ENCODE measurements at places on chromosomes 5 and 9.

DNA sequence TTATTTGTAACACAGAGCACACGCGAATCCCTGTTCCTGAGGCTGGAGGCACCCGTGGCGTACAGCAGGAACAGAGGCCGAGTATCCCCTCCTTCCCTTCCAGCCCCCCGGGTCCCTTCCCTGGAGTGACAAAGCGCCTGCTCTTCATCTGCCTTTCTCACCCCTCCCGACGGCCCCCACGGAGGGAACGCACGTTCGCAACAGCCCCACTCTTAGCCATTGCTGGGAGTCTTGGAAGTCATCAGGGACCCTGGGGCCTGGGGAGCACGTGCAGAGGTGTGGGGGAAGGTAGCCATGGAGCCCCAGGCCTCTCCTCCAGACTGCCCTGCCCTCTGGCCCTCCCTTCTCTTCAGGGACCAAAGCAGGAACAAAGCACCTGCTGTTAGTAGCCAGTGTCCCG, 2.5 kb downstream of the AGPAT2 start:
- H3K27ac ChIP-seq: no peak overlapping the region
- no peak for DNase-seq
- H3K4me3 ChIP-seq: no peak overlapping the region
- H3K36me3 ChIP-seq: no peaks in the 10 kb centered on the region
- no peaks in the 10 kb centered on the region for H3K27me3 ChIP-seq

DNA sequence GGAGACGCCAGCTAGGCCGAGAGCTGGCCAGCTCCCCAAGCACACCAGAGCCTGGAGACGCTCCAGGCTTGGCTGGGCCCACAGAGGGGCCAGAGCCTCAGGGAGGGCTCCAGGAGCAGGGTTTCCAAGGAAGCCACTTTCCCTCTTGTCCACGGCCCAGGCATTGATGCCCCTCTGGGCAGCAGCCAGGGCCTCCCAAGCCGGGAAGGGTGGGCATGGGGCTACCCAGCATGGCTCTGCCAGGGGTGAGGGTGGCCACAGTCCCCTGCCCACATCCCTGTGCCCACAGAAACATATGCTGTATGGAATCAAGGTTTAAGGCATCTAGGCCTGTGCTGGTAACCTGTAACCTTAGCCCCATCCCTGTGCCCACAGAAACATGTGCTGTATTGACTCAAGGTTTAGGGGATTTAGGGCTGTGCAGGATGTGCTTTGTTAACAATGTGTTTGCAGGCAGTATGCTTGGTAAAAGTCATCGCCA, 1.5 kb upstream of the DPP7 start:
- H3K27me3 ChIP-seq: no peaks in the 10 kb centered on the region
- peaks cover 6% of the 10 kb centered on the region for H3K4me1 ChIP-seq
- no peak overlapping the region for H3K4me3 ChIP-seq
- no peak overlapping the region for H3K27ac ChIP-seq
- DNase-seq: no peak
- peaks cover 11% of the 10 kb centered on the region for H3K36me3 ChIP-seq

- H3K4me1 ChIP-seq: peaks cover 13% of the 10 kb centered on the region
- H3K4me3 ChIP-seq: no peak overlapping the region
- peak; percentile 22 for DNase-seq
Measured at GRCh38 chr9:627336-627970, 214.0 kb upstream of the DMRT1 start.

DNA sequence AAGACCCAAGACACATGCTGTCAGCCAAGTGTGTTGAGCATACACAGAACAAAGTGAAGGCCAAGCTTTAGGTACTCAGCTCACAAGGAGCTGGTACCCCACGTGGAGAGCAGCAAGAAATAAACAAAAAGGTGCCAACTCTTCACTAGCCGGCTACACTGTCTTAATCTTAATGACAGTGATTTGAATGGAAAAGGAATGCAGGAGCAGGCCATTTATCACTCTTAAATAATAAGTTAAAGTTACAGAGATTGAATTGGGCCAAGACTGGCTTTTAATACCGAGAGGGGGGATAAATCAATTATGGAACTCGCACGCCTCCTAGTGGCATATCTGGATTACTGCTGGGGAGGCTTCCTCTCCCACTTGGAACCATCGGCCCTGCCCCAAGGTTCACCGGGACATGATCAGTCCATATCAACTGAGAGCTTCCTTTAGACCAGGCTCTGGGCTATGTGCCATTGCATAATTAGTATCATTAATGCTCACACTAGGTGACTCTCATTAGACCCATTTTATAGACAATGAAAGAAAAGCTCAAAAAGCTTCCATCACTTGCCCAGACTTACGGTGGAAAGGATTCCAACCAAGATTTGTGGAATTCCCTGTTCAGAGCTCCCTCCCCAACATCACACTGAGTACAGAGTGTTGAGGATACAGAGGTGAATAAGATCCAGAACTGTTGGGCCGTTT, 94.0 kb downstream of the ACTL7B start:
- no peaks in the 10 kb centered on the region for H3K4me1 ChIP-seq
- H3K27me3 ChIP-seq: peaks cover 11% of the 10 kb centered on the region
- H3K4me3 ChIP-seq: no peak overlapping the region
- H3K27ac ChIP-seq: no peak overlapping the region
- no peaks in the 10 kb centered on the region for H3K36me3 ChIP-seq

DNA sequence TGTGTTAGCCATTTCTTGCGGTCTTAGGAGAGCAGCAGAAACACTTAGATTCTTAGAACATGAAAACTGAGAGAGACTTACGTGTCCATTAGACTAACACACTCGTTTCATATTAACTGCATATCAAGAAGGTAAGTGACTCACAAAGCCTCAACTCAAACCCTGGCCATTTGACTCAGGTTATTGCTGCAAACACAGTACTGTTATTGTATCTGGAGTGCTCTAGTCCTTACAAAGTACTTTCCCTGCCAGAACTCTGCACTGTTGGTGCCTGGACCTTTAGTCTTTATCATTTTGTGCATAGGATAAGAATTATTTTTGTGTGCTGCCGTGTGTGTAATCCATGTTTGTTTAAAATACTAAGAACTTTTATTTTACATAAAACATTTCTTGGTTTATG, 155.7 kb downstream of the FBXL7 start:
- no peaks in the 10 kb centered on the region for H3K36me3 ChIP-seq
- H3K27me3 ChIP-seq: no peaks in the 10 kb centered on the region
- no peak overlapping the region for H3K4me3 ChIP-seq
- no peak overlapping the region for H3K27ac ChIP-seq
- DNase-seq: no peak
- no peaks in the 10 kb centered on the region for H3K4me1 ChIP-seq

DNA sequence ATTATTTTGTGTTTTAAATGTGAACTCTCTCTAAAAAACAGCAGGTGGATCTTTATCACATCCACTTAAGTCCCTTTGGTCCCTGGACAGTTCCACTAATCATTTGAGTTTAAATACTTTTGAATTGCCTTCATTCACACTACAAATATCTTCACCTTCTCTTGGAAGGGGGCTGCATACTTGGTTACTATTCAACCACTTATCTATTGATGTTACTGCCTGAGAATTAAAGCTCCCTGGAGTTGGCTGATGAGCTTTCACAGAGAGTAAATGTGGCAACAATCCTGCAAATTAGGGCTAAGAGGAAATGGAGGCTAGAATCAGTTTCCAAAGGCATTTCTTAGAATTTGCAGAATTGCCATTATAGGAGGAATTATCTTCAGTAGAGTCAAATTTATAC, 180.4 kb downstream of the ST8SIA4 start:
- H3K27ac ChIP-seq: no peak overlapping the region
- no peaks in the 10 kb centered on the region for H3K4me1 ChIP-seq
- no peak overlapping the region for H3K4me3 ChIP-seq
- no peaks in the 10 kb centered on the region for H3K27me3 ChIP-seq
- no peak for DNase-seq

- H3K4me1 ChIP-seq: no peaks in the 10 kb centered on the region
- no peak overlapping the region for H3K4me3 ChIP-seq
- no peaks in the 10 kb centered on the region for H3K27me3 ChIP-seq
- no peaks in the 10 kb centered on the region for H3K36me3 ChIP-seq
- no peak overlapping the region for H3K27ac ChIP-seq
Measured at GRCh38 chr5:117587111-117587510, 1012.5 kb upstream of the SEMA6A start.

DNA sequence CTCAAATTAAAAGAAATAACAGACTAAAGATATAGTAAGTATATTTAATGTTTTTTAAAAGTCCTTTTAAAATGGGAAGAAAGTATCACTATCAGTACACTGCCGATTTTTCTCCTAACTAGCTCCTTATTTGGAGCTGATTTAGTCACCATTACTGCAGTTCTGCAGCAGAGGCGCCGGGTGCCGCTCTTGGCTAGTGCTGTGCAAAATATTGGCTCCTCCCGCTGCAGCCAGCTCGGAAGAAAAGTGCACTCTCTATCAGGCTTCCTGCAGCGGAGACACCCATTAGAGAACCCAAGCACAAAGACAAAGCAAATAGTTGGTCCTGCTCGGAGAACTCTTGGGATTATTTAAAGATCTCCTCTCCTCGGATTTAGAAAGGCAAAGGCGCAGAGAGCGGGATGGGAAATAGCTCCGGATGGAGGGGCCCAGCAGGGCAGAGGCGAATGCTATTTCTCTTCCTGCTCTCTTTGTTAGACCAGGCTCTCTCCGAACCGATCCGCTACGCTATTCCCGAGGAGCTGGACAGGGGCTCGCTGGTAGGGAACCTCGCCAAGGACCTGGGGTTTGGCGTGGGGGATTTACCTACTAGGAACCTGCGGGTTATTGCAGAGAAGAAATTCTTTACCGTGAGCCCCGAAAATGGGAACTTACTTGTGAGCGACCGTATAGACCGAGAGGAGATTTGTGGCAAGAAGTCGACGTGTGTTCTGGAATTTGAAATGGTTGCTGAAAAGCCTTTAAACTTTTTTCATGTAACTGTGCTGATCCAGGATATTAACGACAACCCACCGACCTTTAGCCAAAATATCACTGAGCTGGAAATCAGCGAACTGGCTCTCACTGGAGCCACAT, at the start of gene PCDHGB3:
Gene PCDHGB3 (plus strand): TSS at position 249 of the 855 bp plus-strand sequence. CDS start 153 bp downstream, at position 402.
- peak; percentile 74 for DNase-seq
- H3K27me3 ChIP-seq: no peaks in the 10 kb centered on the region
- peak within 1 kb of the TSS; percentile 49 for H3K4me3 ChIP-seq
- peaks cover 28% of the 10 kb centered on the region for H3K36me3 ChIP-seq
- H3K27ac ChIP-seq: peak within 1 kb of the TSS; percentile 52

- H3K36me3 ChIP-seq: peaks cover 23% of the 10 kb centered on the region
- H3K4me3 ChIP-seq: peak overlapping the region; percentile 69
- no peaks in the 10 kb centered on the region for H3K27me3 ChIP-seq
- peak overlapping the region; percentile 98 for H3K27ac ChIP-seq
- peaks cover 4% of the 10 kb centered on the region for H3K4me1 ChIP-seq
- no peak for DNase-seq
Measured at GRCh38 chr9:125241863-125242739, 958 bp upstream of the HSPA5 start.

GRCh38 chr9:35180801-35181200, 19.0 kb downstream of the UNC13B start:
- H3K4me3 ChIP-seq: no peak overlapping the region
- no peaks in the 10 kb centered on the region for H3K4me1 ChIP-seq
- H3K27me3 ChIP-seq: no peaks in the 10 kb centered on the region

GRCh38 chr5:66974256-66974655, 222.3 kb downstream of the CD180 start:
- peak; percentile 13 for DNase-seq
- no peaks in the 10 kb centered on the region for H3K27me3 ChIP-seq
- H3K27ac ChIP-seq: no peak overlapping the region
- no peak overlapping the region for H3K4me3 ChIP-seq

DNA sequence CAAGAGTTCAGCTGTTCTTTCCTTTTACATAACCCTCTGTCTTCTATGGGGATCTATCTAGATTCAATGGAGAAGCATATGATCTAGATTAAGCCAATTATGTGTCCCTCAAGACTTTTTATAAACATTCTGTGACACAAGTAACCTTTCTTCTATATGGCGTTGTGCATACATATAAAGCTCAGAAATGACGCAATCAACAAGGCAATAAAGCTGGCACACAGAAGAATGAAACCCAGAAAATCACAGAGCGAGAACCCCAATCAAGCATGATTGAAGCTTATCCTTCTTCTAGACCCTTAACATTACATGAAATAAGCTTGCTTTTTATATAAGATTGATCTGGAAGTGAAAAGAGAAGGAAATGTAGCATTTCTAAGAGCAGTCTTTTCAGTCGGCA, 178.9 kb downstream of the DMRTA1 start:
- H3K27ac ChIP-seq: no peak overlapping the region
- no peaks in the 10 kb centered on the region for H3K27me3 ChIP-seq
- no peak overlapping the region for H3K4me3 ChIP-seq
- H3K36me3 ChIP-seq: no peaks in the 10 kb centered on the region

DNA sequence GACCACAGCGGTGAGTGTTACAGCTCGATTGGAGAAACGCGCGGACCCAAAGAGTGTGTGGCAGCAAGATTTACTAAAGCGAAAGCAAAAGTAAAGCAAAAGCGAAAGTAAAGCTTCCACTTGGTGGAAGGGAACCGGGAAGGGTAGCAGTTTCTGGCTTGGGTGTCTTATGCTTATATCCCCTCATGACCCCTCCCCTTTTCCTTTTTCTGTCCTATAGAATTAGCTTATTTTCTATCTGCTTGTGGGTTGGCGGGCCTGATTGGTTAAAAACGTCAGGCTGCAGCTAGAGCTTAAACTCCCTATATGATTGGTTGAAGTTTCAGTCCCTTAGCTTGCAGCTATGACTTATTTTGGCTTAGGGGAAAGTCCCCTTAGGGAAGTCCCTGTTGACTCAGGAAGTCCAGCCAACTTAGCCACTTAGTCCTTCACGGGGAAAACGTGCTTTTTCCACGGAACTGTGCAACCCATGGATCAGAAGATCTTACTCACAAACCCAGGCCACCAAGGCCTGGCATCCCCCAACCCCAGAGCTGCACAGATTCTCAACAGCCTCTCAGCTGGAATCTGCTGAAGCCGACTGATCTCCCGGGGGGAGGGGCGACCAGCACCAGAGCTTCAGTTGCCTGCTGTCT, 114.2 kb upstream of the ADAMTS16 start:
- DNase-seq: no peak
- no peaks in the 10 kb centered on the region for H3K4me1 ChIP-seq
- no peaks in the 10 kb centered on the region for H3K36me3 ChIP-seq
- H3K4me3 ChIP-seq: no peak overlapping the region
- H3K27me3 ChIP-seq: no peaks in the 10 kb centered on the region

GRCh38 chr5:63127054-63127453, 548.4 kb downstream of the LRRC70 start:
- no peak overlapping the region for H3K4me3 ChIP-seq
- peak; percentile 26 for DNase-seq
- H3K27me3 ChIP-seq: no peaks in the 10 kb centered on the region
- H3K36me3 ChIP-seq: no peaks in the 10 kb centered on the region
- H3K27ac ChIP-seq: no peak overlapping the region

- peaks cover 20% of the 10 kb centered on the region for H3K4me1 ChIP-seq
- H3K27me3 ChIP-seq: peaks cover 3% of the 10 kb centered on the region
- peak overlapping the region; percentile 53 for H3K27ac ChIP-seq
- no peak for DNase-seq
Measured at GRCh38 chr9:124778575-124779367, 1.8 kb downstream of the OLFML2A start.

DNA sequence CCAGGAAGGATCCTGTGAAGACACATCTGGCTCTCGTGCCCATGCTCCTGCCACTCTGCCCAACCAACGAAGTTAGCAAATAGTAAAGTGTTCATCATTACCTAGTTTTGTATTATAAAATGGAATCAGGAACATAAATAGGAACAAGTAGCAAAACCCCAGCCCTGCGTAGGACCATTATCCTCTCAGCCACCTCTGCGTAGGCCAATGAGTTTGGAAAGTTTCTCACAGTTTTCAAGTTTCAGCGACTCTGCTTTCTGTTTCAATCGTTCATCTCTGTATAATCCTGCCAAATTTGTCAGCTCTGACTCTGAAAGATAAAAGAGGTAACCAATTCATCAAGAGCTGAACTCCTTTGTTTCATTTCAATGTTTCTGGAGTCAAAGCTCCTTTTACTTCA, 10.1 kb upstream of the SPATA24 start:
- H3K36me3 ChIP-seq: peaks cover 13% of the 10 kb centered on the region
- peaks cover 4% of the 10 kb centered on the region for H3K4me1 ChIP-seq
- no peak overlapping the region for H3K4me3 ChIP-seq
- H3K27ac ChIP-seq: no peak overlapping the region

Data from IMR-90 (cell line).